ENCODE measurements at places on chromosomes 6 and 20.

DNA sequence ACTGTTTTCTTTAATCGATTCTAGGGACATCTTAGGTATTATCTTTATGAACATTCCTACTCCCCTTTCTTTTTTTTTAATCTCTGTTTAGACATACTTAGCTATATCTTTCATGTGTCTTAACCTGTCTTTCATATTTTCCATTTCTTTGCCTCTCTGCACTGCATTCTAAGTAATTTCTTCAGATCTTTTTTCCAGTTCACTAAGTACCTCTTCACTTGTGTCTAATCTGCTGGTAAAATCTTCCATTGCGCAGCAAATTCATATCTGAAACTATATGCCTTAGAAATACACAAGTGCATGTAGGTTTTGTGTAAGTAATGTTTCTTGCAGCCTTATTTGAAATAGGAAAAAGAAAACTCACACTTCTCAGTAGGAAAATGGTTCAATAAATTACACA is 165.4 kb upstream of the BTBD3 start:
- DNase-seq: no peak

DNA sequence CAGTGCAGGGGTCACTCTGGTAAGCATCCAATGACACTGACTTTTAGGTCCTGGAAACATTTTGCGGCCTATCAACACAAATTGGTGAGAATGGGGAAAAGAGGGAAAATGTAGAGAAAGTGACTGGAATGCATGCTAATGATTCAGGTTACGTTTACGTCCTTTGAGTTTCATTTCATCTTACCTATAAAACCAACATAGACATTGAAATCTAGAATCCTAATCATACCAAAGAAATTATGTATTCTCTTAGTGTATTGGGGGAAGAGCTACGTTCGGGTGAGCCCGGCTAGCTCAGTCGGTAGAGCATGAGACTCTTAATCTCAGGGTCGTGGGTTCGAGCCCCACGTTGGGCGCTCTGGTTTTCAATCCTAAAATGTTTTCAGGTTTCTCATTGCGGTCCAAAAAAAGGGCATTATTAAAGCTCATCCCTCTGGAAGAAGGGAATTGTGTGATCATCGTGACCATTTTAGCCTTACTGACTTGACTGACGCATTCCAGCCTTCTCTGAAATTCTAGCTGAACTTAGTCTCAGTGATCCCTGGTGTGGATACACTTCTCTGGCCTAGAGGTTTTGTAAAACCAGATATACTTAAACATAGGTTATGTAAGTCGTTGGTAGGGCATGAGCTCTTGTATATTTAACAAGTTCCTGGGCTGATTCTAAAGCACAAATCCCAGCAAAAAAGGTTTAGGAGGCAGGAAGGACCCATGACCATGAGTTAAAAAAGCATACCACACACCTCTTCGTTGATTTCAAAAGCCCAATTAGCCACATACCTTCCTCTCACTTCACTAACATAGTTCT is 18.3 kb downstream of the HMGN4 start:
- no peak for DNase-seq

DNA sequence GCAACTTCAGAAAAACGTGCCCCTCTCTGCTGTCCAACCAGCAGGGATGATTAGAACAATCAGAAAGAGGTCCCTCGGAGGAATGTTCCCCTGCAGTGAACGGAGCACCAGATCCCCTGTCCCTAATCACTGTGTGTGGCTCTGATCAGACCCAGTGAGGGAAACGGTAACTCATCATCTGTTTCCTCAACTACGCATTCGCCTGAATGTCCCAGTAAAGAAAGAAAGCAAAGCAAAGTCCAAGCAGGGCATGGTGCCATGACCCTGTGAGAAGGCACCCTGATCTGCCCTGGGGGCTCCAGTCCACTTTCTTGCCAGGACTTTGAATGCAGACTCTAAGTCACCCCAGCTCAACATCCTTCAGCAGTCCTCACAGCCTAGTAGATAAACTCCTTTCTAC is 149.2 kb downstream of the LY86 start:
- no peak for DNase-seq

DNA sequence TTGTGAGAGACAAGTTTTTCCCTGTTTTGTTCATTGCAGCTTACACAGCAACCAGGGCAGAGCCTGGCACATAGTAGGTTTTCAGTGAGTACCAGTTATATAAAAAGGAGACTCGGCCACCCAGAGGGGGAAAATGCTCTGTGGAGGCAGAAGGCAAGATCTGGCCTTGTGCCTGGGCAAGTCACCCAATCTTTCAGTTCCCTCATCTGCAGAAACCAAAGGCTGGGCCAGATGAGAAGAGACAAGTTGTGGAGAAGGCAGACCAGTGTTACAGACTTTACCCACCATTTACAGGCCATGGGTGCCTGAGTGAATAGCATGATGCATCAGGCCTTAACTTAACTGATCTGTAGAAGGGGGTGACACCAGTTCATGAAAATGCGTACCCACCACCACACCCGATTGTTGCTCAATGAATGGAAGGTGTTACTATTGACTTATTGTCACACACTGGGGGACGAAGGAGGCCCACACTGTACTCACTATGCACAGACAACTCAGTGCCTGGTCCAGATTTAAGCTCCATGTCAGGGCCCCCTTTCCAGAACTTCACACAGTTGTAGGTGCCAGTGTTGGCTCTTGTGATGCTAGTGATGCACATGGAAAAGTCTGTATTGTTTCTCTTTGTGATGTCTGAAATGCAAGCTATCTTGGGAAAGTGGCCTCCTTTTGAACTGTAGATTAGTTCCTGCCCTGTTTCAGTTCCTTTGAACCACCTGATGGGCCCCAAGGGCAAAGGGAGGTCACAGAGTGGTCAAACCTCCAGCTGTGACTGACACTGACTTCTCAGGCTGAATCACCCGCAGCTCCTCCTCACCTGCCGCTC is 64.3 kb upstream of the SIRPG start:
- no peak for DNase-seq

GRCh38 chr6:3194535-3195419 is 32.7 kb downstream of the TUBB2B start:
- DNase-seq: no peak

DNA sequence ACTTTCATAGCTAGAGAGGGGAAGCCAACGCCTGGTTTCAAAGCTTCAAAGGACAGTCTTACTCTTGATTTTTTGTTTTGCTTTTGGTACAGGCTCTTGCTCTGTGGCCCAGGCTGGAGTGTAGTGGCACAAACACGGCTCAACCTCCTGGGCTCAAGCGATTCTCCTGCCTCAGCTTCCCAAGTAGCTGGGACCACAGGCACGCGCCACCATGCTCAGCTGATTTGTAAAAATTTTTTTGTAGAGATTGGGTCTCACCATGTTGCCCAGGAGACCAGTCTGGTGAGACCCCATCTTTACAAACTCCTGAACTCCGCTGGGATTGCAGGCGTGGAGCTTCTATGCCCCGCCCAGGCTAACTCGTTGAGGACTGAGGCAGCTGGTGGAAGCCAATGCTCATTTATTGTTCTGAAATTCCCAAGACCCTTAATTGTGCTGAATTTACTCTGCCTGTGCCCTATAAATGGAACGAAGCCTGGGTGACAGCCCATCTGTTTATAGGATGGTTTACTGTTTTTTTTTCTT is 18.0 kb downstream of the SRSF3 start:
- DNase-seq: no peak

- no peak for DNase-seq
Measured at GRCh38 chr20:15638816-15639215, 934.4 kb downstream of the KIF16B start.

- DNase-seq: no peak
Measured at GRCh38 chr6:168578036-168578435, 137.1 kb downstream of the SMOC2 start.

DNA sequence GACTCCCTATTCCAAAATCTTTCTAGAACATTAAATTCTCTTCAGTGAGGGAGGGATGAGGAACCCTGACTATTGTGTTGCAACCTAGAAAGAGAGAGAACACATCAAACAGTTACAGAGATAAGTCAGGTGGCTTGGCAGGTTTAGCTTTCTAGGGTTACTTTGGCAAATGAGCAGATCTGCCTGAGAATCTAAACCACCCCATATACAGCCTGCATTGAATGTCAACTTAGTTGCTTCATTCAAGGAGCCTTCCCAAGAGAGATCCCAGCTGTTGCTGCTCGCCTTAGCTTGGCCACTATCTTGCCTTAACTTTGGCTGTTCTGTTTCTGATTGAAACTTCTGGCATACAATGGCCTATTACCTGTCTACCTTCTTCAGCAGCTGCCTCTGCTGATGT is 74.7 kb upstream of the TCF21 start:
- no peak for DNase-seq

GRCh38 chr20:32510601-32511357 is 74.4 kb downstream of the NOL4L start:
- no peak for DNase-seq

DNA sequence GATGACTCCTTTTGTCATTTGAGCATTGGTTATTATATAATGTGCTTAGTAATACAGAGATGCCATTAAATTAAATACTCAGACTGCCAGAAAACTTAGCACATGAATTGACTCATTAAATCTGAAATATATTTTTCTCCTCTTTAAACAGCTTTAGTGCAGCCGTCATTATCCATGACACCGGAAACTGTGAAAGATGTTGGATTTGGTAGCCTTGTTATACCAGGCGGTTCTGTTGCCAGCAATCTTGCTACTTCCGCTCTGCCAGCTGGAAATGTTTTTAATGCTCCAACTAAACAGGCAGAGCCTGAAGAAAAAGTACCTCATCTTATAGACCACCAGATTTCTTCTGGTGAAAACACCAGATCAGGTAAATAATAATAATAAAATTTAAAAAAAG is 97.6 kb downstream of the SCAF8 start:
- no peak for DNase-seq

DNA sequence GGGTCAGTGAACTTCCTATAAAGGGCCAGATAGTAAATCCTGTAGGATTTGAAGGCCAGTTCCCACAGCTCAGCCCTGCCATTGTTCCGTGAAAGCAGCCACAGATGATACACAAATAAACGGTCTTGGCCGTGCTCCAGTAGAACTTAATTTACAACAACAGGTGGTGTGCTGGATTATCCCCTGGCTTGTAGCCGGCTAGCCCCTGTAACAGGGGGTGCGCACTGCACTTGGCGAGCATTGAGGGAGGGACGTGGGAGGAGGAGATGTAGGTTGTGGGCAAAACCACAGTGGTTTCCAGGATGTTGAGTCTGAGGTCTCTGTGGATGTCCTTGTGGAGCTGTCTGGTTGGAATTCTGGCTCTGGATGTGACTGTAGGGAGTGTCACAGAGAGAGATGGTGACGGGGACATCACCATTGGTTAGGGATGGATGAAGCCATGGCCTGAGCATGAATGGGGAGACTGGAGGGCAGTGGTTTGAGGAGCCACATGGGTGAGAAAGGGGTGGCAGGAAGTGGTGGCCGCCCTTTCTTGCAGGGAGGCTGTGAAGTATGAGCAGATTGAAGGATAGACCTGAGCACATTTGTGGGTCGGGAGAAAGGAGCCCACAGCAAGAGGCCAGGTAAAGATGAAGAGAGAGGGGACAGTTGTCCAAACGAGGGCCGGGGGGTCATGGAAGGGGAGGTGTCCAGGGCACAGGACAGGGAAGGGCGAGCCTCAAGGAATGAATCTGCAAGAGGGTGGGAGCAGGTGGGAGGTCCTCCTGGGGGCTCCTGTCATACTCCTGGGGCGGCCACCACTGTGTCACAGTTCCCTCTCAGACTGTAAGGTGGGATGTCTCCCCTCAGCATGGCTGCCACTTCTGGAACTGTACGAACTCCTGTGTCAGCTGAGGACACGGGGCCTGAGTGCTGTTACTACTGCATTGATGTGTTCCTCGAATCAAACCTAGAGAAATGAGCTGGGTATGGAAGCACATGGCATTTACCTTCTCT is 53.6 kb downstream of the CDH26 start:
- no peak for DNase-seq

DNA sequence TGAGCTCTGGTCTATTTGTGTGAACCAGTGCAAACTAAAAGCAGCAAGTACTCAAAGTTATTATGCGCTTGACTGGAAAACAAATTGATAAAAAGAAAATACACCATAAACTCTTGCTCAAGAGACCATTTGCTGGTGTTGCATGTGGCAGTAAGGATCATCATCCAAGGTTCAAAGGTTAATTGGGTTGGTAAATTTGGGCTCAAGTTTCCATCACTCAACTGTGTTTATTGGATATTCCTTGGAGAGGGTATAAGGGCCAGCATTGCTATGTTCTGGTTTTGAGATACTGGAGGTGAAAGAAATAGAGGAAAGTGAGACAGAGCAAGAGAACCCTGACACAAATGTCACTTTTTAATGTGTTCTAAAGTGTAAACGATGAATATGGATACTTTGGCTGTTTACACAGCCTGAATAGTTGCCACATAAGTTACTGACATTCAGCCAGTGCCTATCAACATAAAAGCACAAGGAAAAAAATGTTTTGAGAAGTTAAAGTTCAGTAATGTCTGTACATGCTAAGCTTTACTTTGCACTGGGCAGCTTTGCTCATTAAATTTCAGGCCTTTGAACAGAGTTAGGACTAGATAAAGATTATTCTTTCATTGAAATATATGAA is 736.1 kb downstream of the HDGFL1 start:
- DNase-seq: no peak

DNA sequence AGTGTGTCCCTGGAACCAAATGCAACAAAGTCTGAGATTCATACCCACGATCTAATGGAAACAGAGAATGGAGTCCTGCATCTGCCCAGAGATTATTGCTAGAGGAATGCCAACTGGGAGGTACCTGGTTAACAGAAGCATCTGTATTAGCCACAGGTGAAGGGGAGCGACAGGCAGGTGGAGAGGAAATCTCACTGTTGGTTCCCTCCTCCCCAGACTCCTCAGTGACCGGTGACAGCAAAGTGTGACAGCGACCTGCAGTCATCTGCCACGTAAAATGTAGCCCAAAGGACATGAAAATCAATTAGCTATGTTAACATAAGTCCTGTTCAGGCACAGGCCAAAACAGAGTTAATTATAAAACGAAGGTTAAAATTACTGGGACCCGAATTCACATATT is 336.6 kb downstream of the SYNE1 start:
- DNase-seq: no peak

- no peak for DNase-seq
Measured at GRCh38 chr6:73064266-73064665, 161.0 kb downstream of the KHDC1L start.
